ENCODE measurements at places on chromosomes 2 and 18.

GRCh38 chr2:238499731-238500580, 73.2 kb downstream of the ASB1 start:
- DNase-seq, result no peak

DNA sequence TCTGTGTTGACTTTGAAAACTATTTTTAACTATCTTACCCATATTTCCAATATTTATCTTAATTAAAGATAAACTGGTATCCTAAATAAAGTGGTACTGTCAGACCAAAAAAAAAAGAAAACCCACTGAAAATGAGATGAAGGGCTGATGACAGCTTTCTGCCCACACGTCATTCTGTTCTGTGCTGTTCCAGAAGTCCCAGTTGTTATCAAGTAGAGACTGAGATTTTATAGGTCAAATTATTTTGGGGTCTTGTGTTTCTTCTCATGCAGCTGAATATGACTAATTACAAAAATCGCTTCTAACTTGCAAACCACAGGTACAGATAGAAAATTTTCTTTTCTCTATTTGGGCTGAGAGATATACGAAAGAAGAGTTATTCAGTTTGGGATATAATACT, 48.7 kb upstream of the KLF7 start:
- no peak for DNase-seq

DNA sequence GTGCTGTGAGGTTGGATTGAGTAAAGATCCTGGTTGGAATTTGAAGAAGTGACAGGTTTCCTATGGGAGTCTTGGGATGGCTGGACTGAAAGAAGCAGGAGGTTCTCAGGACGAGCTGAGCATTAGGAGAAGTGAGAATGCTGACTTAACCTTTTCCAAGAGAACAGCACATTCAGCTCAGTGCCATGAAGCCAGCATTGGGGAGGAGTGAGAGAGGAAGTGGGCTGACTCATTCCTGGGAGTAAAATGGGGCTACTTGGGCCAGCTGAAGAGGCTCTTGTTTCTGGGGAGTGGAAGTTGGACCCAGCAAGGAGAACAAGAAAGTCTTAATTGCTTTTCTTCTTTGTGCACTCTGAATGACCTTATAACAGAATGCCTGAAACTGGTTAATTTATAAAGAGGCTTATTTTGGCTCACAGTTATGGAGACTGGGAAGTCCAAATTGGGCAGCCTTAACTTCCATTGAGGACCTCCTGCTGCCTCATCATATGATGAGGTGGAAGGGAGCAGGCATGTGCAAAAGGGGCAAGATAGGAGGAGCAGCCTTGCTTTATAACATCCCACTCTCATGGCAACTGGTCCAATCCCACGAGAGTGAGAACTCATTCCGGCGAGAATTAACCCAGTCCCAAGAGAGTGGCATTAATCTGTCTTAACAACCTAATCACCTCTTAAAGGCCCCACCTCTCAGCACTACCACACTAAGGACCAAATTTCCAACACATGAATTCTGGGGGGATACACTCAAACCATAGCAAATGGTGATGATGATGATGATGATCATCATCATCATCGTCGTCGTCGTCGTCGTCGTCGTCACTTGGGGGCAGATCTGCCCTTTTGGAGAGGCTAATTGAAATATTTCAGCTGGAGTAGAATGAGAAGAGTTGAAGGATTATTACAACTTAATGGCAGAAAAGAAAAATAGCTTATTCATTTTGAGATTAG, 26.1 kb downstream of the DGUOK start:
- DNase-seq, result no peak

GRCh38 chr18:74516271-74517235, 17.7 kb upstream of the CNDP1 start:
- no peak for DNase-seq

- DNase-seq, result no peak
Measured at GRCh38 chr2:222799262-222799918, 61.4 kb upstream of the ACSL3 start.

DNA sequence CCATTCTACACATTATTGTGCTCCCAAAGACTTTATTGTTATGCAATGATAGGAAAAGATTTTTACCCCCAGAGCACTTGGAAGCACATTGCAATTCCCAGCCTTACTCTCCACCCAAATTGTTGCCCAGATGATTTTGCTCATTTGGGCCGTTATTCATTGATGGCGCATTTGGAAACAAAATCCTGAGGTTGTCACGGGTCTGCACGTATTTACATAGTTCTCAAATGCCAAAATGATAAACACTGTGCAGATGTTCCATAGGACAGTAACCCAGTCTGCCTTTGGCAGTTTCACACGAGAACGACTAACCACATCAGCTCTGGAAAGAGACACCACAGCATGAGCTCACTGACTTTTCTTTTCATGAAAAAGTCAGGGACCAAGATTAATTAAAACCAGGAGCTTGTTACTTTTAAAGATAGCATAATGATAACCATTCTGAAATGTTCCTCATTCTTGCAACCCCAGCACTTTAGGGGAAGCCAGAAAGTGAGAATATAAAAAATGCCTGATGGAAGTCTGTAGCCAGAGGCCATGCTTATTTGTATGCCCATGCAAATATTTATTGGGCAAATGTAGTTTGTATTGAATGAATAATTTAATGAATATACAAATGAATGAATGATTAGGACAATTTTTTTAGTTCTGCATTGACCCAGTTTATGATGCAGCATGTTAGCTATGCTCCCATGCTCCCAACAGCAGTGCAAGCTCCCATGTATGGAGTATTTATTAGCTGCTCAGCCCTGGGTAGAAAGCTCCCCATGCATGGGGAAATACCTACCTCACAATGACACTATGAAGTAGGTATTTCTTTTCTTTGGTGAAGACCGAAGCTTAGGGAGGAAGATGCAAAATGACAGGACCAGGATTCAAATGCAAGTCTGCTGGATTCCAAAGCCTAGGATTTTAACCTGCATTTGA, 84.6 kb downstream of the MAIP1 start:
- no peak for DNase-seq

DNA sequence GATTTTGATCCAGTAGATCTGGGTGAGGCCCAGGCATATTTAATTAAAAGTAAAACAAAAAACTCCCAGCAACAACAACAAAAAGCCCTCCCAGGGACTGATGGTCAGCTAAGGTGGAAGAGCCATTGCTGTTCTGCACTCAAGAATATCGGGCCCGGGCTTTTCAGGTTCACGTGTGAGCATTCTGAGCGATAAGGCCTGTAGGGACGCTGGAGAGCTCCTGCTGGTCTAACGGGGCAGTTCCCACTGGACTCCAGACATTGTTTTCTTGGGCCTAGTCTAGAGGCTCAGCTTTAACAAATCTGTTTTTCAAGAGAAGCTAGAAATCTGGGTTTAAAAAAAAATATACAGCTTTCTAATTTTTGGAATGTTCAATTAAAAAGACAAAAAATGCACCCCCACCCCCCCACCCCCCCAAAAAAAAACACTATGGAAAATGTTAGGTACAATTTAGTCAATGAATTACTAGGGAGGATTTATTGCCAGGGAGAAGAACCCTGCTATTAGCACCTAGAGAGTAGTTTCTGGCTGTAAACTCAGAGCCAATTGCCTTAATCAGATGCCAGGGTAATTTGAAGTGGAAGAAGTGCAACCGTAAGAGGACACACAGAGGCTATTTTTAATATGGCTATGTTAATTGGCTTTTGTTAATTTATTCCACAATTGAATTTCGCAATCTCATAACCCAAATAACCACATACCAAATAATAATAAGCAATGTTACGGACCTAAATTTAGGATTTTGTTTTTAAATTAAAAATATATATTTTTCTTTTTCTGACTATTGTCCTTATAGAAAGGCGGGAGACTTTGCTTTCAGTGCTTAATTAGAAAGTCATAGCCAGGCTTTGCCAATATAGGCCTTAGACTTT, 78.9 kb downstream of the MAP4K4 start:
- DNase-seq, result no peak

- DNase-seq, result no peak
Measured at GRCh38 chr2:47568164-47568850, 165.4 kb downstream of the MSH2 start.

- DNase-seq, result no peak
Measured at GRCh38 chr18:8793445-8794155, 88.2 kb downstream of the MTCL1 start.

DNA sequence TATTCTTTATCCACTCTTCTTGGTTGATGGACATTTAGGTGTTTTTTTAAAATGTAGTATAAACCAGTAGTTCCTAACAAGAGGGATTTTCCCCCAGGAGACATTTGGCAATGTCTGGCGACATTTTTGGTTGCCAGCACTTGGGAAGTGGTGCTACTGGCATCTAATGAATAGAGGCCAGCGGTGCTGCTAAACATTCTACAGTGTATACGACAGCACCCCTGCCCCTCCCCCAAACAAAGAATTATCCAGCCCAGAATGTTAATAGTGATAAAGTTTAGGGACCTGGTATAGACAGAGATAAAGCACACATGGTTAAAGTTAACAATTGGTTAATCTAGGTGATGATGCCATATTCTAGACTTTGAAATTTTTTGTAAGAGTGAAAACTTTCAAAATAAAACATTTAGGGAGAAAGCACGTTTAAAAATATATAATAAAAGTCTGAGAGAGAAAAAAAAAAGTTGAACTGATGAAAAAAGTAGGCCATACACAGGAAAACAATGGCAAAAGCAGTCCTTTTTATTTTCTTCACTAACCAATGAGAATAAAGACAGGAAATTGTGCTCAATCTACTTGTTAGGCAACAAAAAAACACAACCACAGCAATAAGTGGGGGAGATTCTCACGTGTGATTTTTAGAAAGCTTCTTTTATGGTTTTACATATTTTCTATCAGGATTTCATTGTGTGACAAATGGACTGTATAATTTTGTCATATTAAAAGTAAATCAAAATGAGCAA, 14.8 kb downstream of the FBXO48 start:
- DNase-seq, result no peak

Measured in NCI-H1930 (cell line).